ENCODE measurements at places on chromosomes 2 and 18.
A peak's percentile ranks its signal among the peaks of the same experiment; 100 is the strongest.

- no peak for DNase-seq
These were observed 341.8 kb downstream of the ALK start for GRCh38 chr2:29579495-29580169.

DNA sequence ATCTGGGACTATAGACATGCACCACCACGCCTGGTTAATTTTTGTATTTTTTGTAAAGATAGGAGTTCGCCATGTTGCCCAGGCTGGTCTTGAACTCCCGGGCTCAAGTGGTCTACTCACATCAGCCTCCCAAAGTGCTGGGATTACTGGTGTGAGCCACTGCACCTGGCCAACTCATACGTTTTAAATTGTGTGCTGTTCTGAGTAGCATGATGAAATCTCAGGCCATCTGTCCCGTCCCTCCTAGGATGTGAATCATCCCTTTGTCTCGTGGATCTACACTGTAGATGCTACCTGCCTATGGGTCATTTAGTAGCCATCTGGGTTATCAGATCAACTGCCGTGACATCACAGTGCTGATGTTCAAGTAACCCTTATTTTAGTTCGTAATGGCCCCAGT lies 38.5 kb upstream of the RMP24 start:
- no peak for DNase-seq

GRCh38 chr2:11811036-11811654 lies 64.7 kb downstream of the LPIN1 start:
- no peak for DNase-seq

GRCh38 chr2:41194230-41194629 lies 742.3 kb upstream of the SLC8A1 start:
- no peak for DNase-seq

GRCh38 chr2:100524331-100524730 lies 38.5 kb upstream of the PDCL3 start:
- no peak for DNase-seq

DNA sequence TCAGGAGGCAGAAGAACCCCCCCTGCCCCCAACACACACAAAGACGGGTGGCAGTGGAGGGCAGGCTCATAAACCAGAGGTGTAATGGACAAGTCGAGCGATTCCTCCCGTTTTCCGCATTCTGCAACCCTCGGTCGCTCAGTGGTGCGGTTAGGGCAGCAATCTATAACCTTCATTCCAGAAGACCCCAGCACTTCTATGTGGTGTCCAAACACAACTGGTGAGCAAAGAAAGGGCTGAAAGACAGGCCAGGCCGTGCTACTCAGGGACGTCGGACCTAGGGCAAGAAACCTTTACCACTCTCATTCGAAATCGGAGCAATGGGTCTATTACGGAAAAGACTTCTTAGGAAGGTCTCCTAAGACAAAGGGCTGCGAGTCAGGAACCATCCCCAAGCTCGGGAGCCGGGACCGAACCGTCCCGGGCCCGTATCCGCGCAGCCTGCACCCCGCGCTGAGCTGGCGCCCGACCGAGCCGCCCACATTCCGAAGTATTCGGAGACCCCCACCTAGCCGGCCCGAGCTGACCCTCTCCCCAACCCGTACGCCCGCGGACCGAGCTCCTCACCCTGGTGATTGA lies 568 bp downstream of the ARL5A start:
- DNase-seq, result peak; percentile 5

DNA sequence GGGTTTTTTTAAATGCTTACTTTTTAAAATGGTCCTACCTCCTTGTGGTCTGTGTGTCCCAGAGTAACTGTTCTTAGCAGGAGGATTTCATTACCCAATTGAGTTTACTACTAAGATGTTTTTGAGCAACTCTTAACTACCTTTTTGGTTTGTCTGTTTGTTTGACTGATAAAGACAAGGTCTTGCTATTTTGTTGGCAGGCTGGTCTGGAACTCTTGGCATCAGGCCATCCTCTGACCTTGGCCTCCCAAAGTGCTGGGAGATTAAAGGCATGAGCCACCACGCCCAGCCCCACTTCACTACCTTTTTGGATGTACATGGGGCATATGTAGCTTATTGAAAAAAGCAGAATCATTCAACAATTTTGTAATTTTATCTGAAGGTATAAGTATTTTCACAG lies 14.9 kb downstream of the MRPS9 start:
- no peak for DNase-seq

DNA sequence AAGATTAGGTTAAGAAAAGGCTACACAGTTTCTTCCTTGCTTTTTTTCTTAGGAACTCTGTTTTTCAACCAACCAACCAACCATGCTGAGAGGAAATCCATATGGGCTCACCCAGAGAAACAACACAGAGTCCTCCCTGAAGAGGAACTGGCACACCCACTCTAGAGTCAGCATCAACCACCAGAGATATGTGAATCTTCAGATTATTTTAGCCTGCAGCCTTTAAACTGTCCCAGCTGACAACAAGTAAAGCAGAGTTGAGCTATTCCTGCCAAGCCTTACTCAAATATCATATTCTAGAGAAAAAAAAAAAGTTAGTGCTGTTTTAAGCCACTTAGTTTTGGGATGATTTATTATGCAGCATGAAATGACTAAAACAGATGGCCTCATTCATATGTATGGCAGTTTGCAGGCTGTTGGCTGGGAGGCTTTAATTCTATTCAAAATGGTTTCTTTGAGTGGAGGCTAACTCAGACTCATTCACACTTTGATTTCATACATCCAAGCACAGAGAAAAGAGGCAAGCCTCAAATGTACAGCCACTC lies 1637.7 kb upstream of the LRRTM1 start:
- no peak for DNase-seq

- no peak for DNase-seq
These were observed 7.3 kb downstream of the CLHC1 start for GRCh38 chr2:55224761-55225261.

DNA sequence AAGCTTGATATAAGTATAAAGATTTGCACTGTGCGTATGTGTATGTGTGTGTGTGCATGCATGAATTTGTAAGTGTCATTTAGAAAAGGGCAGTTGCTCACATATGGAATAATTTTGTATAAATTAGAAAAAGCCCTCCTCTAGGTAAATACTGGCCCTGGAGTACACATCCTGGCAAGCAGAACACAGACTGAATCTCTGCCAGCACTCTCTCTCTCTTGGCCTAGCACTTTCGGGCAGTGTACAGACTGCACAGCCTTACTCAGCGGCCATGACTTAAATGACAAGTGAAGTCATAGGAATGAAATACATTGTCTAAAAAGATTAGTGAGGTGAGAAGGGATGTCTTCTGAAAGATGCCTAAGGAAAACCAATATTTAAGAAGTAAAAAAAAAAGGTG lies 214.1 kb downstream of the RDH14 start:
- no peak for DNase-seq

GRCh38 chr2:227460070-227460485 lies 11.9 kb upstream of the AGFG1 start:
- DNase-seq, result peak; percentile 41

GRCh38 chr2:20391951-20392699 lies 41.5 kb upstream of the PUM2 start:
- DNase-seq, result no peak

- no peak for DNase-seq
These were observed 55.1 kb upstream of the MAP4K3 start for GRCh38 chr2:39492095-39492590.

GRCh38 chr2:237472187-237472712 lies 14.8 kb upstream of the MLPH start:
- DNase-seq, result no peak

GRCh38 chr2:42076357-42077225 lies 28.8 kb downstream of the PKDCC start:
- no peak for DNase-seq

DNA sequence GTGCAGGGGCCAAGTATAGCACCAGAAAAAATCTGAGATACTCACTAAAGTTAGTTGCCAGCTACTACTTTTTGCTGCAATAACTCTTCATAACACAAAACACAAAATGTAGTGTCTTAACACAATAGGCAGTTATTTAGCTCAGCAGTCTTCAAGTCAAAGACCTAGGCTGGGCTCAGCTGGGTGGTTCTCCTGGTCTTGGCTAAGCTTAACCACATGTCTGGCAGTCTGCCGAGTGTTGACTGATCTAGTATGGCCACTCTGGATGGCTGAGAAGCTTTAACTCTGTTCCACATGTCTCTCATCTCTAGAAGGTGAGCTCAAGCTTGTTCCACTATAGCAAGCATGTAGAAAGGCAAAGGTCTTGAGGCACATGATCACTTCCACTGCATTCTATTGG lies 451.6 kb downstream of the SOX11 start:
- DNase-seq, result no peak
